ENCODE measurements at places on chromosomes 3 and 15.

DNA sequence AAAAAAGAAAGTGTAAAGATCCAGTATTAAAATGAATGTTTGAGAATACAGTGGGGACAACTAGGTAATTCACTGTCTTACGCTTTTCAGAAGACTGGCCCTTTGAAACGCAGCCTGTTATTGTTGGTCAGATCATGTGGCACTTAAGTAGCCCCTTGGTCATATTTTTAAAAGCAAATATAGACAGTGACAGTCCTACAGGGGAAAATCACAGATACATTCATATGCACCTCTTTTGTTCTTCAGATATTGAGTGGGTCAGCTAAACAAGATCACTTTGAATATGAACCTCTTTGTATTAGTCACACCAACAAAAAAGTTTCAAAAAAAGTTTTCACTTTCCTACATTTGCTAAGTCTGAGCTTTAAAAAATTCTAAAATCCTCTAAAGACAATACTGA lies 36.0 kb downstream of the TIGIT start:
- no peak for DNase-seq

GRCh38 chr3:43436507-43437140 lies 150.3 kb downstream of the SNRK start:
- DNase-seq: no peak

DNA sequence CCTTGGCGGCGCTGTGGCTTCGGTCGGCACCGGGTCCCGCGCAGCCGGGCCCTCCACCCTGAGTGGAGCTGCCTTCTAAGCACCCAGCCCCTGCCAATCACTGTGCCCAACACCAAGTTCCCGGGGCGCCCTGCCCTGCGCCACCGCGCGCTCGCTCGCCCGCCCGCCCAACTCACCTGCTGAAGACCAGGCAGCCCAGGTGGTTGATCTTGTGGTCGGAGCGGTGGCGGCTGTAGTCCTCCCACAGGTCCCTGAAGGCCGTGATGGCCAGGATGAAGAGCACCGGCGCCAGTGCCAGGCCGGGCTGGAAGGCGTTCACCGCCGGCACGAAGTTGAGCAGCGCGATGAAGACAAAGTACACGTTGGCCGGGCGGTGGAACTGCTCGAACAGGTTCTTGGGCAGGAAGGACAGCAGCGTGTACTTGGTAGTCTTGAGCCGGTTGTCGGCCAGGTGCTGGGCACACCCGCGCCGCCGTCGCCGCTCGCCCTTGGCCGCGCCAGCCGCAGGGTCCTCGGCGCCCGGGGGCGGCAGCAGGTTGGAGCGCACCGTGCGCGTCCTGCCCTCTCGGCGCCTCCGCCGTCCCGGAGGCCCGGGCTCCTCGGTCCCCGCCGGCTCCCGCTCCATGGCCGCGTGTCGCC lies 536 bp downstream of the ATP10A start:
- DNase-seq: no peak

GRCh38 chr15:89492111-89492641 lies 4.2 kb downstream of the RHCG start:
- DNase-seq: peak; percentile 35

DNA sequence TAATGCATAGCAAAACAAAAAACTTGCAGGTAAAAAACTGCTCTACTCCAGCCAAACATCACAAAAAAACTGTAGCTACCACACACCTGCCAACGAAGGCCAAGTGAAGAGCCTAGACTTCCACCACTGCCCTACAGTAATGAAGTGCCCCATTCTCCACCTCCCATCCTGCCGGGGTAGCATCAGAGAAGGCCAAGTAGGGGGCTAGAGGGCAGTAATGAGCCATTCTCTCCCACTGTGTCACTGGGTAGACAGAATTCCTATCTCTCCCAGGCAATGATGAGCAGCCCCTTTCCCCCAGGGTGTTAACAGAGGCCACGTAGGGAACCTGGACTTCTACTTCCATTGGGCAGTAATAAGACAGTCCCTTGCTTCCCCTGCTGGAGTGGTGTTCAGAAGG lies 9.5 kb downstream of the SEC22C start:
- DNase-seq: peak; percentile 67

DNA sequence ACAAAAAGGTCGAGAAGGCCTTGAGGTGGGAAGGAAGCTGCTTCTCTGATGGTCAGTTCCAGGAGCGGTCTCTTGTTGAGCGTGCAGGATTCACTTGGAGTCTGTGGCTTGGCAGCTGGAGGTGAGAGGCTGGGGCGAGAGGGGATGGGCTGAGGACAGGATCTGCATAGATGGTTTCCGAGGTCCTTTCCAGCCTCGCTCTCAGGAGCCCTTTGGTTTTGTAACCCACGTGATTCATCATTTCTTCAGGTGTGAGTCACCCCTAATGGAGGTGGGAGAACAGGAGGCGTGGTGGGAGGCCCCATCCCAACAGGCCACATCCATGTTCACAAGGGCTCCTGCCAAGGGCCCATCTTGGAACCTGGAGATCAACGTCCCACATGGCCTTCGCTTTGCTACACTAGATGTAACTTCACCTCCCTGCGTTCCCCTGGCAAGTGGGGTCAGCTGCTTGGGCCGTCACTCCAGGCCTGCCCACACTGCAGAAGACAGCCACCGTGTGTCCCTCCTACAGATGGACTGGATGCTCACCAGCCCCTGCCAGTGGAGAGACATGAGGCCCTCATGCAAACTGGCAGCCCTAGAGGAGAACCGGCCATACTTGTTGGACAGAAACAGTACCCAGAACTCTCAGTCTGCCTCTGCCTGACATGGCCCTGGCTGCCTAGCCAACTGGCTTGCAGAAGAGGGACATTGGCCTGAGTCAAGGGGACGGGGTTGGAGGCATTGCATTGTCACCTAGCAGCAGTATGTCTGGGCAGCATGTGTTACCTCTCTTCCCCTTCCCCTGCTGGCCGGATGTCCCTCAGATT lies 1.6 kb upstream of the PCSK6 start:
- DNase-seq: peak; percentile 54

DNA sequence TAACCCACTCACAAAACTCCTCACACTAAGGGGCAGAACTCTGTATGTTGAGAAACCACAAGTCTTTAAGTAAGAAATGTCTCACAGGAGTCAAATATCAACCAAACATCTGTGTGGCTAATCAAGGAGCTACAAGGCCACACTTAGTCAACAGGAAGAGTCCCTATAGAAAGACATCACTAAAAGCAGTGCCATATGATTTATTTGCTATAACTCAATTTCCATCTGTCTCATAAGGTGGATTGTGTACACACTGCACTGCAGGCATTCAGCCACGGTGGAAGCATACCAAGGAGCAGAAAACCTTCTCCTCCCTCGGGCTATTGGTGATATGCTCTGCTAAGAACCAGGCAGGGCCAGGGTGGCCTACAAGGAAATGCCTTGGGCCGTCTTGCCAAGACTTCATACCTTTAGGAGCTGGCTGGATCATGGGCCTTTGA lies 197.6 kb upstream of the CFAP20DC start:
- no peak for DNase-seq

- no peak for DNase-seq
Observed at GRCh38 chr3:123349566-123350435, 99.1 kb downstream of the ADCY5 start.
